ENCODE measurements at places on chromosomes 7 and 10. TPM values are rescaled to one million over a fixed set of nuclear protein-coding genes. Genes with fewer than 3 reads are reported as not detected.

The MRPL32 gene
- polyA plus RNA-seq, result 50.6 TPM

The STAMBPL1 gene
- polyA plus RNA-seq, result 1.6 TPM

The C10orf53 gene
- polyA plus RNA-seq, result not detected

The ENTPD7 gene
- polyA plus RNA-seq, result 1.3 TPM

The FEZF1 gene
- not detected for polyA plus RNA-seq

The GNAI1 gene
- polyA plus RNA-seq, result 18.8 TPM

The SUGCT gene
- 2.3 TPM for polyA plus RNA-seq

The CDHR1 gene
- polyA plus RNA-seq, result 16.1 TPM

Data from esophagus (tissue), 2 donors.